ENCODE measurements at places on chromosomes 4 and X.

- no peak for DNase-seq
Observed at GRCh38 chr4:141121768-141122454, 11.4 kb downstream of the RNF150 start.

DNA sequence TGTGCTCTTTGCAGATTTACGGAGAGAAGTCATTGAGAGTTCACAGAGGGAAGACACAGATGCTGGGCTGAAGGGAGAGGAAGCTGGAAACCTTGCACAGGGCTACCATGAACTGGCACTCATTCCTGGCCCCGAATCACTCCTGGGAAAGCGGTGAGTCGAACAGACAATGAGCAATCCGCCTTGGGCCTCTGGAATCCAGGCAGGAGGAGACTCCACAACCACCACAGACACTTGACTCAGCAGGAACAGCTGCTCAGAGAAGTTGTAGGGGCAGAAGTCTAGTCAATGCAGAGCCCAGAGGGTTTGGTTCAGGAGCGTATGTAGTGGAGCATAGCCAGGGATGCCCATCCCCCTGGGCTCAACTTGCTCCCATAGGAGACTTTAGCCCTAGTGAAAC is 62.8 kb upstream of the GRIA3 start:
- no peak for DNase-seq

DNA sequence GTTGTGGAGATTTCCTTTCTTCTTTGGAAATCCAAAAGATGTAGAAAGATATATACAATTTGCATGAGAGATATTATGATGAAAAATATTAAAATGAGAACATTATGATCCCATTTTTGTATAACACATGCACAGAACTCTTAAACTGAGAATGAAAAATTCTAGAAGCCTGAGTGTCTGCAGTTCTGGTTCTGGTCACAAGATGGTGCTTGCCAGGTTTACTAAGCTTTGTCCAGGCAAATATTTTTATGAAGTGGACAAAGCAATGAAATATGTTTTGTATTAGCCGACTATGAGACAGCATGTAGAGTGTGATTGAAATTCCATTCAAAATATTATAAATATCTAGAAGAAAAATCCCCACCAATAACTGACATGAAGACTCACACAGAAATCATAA is 2.2 kb downstream of the PWWP3B start:
- DNase-seq = no peak

- no peak for DNase-seq
Observed at GRCh38 chrX:49003696-49004095, 1.6 kb upstream of the GRIPAP1 start.

GRCh38 chrX:150621652-150622051 is 53.2 kb downstream of the MTM1 start:
- no peak for DNase-seq

GRCh38 chrX:110941906-110942305 is 146.3 kb upstream of the CHRDL1 start:
- DNase-seq = no peak

GRCh38 chrX:24676403-24677024 is 17.2 kb upstream of the POLA1 start:
- no peak for DNase-seq

- no peak for DNase-seq
Observed at GRCh38 chr4:111499291-111499690, 646.0 kb upstream of the FAM241A start.

GRCh38 chr4:23423540-23423939 is 466.3 kb downstream of the PPARGC1A start:
- DNase-seq = no peak

- DNase-seq = no peak
Observed at GRCh38 chr4:188732131-188732530, 592.9 kb downstream of the TRIML1 start.

- no peak for DNase-seq
Observed at GRCh38 chrX:131747173-131747572, 203.3 kb downstream of the OR13H1 start.

GRCh38 chrX:20435913-20436312 is 169.2 kb upstream of the RPS6KA3 start:
- DNase-seq = no peak

DNA sequence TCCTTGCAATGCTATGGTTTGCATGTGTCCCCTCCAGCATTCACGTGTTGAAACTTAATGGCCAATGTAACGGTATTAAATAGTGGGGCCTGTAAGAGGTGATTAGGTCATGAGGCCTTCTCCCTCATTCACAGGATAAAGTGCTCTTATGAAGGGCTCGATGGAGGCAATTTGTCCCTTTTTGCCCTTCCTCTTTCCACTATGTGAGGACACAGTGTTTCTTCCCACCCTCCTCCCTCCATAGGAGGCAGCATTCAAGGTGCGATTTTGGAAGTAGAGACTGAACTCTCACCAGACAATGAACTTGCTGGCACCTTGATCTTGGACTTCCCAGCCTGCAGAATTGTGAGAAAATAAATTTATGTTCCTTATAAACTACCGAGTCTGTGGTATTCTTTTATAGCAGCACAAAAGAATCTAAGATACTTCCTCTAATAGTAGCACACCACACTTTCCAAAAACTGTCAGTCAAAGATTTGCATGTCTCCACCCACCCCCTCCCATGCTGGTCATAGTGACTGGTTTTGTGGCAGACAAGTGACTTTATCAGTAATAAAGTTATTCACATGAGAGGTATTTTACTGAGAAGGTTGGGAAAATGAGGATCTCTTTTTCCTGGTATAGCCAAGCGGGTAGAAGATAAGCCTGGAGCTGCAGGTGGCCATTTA is 113.5 kb upstream of the TTC29 start:
- DNase-seq = no peak

DNA sequence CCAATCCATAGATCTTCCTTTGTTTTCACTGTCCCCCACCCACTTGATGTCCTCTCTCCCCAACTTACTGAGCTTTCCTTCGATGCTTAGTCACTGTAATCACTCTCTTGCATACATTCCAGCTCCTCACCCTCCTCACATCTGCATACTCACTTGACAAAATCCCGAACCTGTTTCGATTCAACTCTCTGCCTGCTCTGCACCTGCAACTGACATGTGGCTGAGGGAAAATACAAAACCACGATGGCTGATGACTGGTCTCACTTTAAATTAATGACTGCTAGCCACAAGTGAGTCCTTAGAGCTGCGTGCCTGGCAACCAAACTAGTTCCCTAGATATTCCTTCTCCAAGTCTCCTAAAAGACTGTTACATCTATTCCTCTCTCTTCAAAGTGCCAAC is 70.4 kb upstream of the FHL1 start:
- DNase-seq = no peak

GRCh38 chrX:65600106-65600505 is 65.5 kb upstream of the LAS1L start:
- DNase-seq = no peak

- DNase-seq = no peak
Observed at GRCh38 chrX:149205081-149205480, 300.0 kb downstream of the IDS start.

DNA sequence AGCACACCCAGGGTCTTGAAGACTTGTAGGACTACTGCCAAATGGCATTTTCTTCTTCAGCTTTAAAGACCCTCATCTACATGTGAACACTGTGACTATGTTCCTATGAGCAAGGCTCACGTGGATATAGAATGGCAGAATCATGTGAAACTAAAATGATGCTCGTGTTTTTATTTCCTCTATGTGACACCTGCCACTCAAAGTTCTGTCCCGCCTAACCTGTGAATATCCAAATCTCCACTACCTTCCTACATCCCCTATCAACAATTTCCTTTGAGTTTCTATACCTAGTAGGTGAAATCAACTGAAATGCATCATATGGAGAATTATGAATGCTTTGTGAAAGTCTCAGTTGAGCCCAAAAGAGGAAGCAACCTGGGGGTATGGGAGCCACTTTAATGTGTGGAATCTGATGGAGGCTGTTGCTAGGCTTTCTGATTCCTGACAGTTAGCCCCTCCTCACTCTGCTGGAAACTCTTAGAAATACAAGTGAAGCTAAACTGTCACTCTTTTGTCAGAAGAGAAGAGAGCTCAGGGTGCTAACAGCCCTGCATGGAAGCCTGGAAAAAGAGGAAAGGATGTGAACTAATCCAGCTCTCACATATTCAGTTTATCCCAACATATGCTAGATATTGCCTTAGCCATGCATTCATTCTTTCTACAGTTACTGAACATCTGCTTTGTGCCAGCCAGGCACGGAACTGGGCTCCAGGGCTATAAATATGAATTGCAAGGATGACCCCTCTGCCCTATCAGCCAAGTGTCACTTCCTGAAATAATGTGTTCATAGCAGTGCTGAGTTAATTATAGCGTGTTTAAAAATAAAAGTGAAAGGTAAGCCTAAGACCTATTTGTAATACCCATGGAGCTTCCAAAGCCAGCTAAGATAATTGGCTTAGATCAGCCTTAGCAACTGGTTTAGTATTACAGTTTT is 11.0 kb downstream of the LHFPL1 start:
- no peak for DNase-seq

- no peak for DNase-seq
Observed at GRCh38 chr4:121057466-121057922, 14.8 kb downstream of the NDNF start.

DNA sequence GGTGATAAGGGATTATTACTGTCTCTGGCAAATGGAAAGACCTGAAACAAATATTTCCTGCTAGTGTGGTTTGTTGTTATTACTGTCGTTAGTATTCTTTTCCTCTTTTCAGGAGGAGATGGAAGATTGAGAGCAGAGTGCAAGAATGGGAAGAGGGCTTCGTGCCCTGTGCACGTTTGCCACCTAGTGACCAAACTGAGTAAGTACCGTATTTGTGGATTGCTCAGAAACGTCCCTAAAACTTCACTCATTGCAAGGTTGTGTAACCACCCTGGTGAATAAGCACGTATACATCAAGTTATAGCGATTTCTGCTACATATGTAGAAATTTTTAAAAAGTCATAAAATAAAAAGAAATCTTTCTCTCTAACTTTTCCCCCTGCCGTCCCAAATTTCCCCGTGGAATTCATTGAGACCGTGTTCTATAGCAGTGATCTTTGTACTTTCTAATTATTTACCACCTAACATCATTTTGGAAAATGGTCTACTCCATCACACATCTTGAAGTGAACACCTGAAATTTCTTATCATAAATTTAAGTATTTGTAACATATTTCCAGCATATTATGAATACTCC is 24.3 kb downstream of the LINC00632 start:
- DNase-seq = no peak

DNA sequence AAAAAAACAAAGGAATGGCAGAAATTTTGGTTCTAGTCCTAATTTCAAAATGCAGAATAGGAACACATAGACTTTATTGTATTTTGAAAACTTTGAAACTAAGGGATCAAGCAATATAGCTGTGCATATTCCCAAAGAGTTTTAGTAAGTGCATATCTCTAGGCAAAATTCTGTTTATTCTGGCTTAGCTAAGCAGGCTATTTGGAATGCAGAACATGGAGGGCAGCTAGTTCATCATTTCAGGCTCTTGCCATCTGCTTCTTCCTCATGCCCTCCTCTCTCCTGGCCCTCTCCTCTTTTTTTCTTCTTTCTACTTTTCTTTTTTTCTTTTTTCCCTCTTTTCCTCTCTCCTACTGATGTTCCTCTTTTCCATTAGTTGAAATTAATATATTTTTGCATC is 12.0 kb upstream of the IL13RA2 start:
- no peak for DNase-seq

GRCh38 chrX:642436-643240 is 12.0 kb downstream of the SHOX start:
- no peak for DNase-seq

GRCh38 chrX:13894888-13895565 is 78.1 kb upstream of the GPM6B start:
- no peak for DNase-seq

DNA sequence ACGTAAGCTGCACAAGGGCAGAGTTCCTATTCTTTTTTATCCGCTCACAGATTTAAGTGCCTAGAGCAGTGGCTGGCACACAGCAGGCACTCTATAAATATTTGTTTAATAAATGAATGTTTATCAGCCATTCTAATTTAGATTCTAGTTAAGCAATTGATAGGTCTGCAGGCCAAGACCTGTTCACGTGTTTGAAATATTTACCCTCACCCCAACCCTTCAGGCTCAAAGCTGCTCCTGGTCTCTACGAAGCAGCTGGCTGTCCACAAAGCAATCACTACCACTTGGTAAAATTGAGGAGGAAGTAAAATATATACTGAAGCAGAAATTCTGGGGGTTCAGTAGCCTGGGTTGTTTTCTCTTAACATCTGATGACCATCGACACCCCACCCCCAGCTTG is 158.1 kb downstream of the MGST2 start:
- no peak for DNase-seq

- DNase-seq = no peak
Observed at GRCh38 chrX:123340696-123341095, 156.6 kb downstream of the GRIA3 start.

DNA sequence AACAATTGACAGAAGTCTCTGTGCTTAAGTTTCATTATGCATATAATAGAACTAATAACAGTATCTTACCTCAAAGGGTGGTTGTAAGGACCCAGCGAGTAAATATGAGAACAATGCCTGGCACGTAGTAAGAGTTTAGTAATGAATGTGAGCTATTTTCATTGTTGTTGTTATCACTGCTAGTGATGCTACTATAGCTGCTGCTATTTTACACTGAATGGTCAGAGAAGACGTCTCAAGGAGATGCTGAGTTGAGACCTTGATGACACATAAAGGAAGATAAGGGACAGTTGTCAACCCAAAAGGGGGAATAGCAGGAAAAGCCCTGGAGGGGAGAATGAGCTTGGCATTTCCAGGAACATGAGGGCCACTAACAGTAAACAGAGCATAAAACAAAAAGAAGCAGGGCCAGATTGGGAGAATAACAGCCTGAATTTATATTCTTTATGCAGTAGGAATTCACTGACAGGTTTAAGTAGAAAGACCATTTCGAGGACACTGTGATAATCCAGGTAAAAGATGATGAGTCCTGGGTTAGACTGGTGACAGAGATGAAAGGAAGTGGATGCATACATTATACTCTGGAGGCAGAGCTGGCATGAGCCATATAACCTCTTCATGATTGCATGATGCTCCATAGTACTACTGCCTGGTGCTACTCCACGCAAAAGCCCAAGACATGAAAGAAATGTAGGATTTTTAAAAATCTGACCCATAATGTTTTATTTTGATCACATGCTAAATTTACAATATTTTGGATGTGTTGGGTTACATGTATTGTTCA is 23.1 kb downstream of the ATP8A1 start:
- DNase-seq = no peak

DNA sequence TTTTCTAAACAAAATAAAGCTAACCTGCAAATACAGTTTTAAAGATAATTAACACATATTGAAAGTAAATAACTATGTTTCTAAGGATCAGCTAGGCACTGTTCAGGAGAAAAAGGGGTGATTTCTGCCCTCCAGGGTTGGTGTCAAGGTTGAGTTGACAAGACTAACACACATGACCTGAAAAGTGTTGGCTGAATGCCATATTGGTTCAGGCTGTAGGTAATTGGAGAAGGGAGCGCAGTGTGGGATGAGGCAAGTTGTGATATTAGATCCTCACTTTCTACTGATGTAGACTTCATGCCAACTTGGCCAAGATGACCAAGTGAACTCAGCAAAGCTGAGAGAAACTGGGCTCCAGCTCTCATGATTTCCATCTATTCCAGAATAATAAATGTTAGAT is 42.2 kb downstream of the PPM1K start:
- no peak for DNase-seq

Data from stimulated activated CD4-positive, alpha-beta T cell treated with anti-CD3 and anti-CD28 coated beads, Interleukin-12 subunit alpha, Interleukin-12 subunit beta, amount 100 ng/mL, for 48 hours (primary cell).